ENCODE measurements at places on chromosomes 1 and 21. TPM values are rescaled to one million over a fixed set of nuclear protein-coding genes. Genes with fewer than 3 reads are reported as not detected.
A peak's percentile ranks its signal among the peaks of the same experiment; 100 is the strongest.

The HP1BP3 gene
- 278 TPM for polyA plus RNA-seq

The SLAMF1 gene
- 0.09 TPM for polyA plus RNA-seq

GRCh38 chr1:204258213-204259115 lies 44.7 kb upstream of the GOLT1A start:
- peak; percentile 46 for DNase-seq

DNA sequence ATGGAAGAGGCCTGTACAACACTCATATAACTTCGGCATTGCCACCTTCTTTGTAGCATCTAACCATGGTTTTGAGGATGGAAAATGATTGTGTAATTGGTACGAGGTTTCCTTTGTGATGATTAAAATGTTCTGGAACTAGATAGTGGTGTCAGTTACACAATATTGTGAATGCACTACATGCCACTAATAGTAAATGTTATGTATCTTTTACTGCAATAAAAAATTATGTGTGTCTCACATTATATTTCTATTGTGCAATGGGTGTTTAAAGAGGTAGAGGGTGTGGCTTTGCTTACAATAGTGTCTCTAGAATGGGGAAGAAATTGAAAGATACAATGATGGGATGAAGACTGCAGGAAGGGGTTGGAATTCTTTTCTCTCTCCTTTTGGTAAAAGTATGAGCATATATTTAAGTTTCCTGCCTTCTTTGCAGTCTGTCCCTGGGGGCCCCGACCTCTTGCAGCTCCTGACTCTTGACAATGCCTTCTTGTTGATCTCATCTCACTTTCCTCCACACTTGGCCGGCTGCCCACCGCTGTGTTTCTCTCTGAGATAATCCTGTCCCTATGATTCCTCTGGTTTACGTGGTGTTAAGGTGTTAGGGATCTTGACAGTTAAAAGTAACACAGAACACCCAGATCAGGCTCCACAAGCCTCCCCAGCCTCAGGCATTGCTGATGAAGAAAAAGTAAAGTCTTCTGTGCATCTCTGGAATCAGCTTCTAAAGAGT lies 39.3 kb downstream of the MTARC1 start:
- DNase-seq = no peak

GRCh38 chr1:193310564-193310963 lies 124.2 kb upstream of the B3GALT2 start:
- DNase-seq = no peak
